ENCODE measurements at places on chromosomes 16 and 17.
A peak's percentile ranks its signal among the peaks of the same experiment; 100 is the strongest.

- DNase-seq, result no peak
These were observed 210.4 kb downstream of the CA10 start for GRCh38 chr17:51948128-51948527.

DNA sequence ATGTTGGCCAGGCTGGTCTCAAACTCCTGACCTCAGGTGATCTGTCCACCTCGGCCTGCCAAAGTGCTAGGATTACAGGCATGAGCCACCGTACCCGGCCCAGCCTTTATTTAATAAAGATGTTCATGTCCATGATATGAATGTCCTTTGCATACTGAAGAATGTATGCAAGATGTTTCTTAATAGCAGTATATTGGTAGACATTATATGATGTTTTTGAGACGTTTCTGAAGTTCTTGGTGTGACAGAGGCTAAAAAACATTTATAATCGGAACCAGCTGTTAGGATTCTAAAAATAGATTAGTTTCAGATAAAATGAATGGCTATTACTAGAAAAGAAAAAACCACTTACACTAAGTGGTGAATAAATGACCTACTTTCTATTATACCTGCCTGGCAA, 11.8 kb downstream of the PDZD9 start:
- DNase-seq, result no peak

DNA sequence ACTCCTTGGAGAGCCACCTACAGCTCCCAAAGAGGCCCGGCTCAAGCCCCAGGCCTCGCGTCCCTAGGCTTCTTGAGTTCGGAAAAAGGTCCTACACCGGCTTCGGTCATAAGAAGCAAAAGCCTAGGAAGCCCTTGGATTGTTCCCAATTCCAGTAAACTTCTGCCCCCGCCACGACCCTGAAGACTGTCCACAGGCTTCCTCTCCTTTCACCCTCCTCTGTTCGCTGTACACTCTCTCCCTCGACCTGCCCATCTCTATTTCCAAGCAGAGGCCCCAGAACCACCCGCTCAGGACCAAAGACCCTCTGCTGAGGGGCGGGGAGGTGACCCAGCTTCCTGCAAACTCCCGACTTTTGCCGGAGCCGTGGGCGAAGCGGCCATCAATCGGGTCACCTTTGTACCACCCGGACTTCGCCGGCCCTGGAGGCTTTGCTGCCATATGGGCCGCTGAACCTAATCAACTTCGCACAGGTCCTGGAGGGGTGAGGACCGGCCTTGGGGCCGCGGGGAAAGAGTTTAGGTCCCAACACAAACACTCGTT, 2.7 kb downstream of the HOXB2 start:
- peak; percentile 37 for DNase-seq

DNA sequence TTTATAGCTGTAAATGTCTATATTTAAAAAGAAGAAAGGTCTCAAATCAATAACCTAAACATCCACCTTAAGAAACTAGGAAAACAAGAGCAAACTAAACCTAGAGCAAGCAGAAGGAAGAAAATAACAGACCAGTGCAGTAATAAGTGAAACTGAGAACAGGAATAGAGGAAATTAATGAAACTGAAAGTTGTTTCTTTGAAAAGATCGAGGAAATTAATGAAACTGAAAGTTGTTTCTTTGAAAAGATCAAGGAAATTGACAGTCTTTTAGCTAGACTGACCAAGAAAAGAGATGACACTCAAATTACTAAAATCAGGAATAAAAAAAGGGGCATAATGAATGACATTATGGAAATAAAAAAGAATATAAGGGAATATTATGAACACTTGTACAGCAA, 46.4 kb downstream of the SLFN5 start:
- DNase-seq, result no peak

DNA sequence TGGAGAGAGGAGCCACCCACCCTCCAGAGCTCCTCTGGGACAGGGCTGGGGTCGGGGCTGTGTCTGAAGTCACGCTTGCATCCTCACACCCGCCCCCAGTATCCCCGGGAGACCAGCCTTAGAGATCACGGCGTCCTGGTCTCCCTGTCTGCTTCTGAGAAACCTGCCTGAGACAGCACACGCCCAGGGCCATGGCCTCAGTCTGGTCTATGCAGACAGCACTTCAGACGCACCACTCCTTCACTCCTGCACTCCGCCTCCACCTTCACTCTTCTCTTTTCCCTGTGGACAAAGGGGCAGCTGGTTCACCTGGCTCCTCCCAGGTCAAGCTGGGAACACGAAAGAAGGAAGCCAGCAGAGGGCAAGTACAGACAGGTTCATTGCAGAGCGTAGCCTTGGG, 248.0 kb upstream of the GSE1 start:
- no peak for DNase-seq

- DNase-seq, result no peak
These were observed 1.4 kb upstream of the RHOT2 start for GRCh38 chr16:666572-666971.

DNA sequence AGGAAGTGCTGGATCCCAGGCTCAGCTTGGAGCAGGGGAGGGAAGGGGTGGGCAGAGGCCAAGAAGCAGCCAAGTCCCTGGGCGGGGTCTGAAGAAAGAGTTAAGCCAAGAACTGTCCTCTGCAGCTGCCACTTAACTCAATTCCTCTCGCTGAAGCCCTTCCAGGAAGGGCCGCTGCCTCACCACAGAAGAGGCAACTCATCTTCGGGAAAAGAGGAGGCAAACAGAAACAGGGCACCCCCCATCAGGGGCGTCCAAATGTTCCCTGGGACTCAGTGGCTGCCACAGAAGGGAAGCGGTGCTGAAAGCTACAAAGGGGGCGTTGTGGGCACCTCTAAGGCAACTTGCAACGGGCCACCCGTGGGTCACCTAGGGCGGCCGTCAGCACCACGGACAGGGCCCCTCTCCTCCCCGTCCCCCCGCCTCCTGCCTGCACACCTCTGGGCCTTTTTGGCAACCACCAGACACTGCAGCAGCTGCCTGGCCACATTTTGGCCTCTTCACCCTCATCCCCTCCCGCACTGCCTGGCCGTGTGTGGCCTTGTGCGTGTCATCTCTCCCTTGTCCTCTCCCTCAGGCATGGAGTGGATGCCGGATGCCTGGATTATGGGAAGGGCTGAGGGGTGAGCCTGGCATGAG, 2.5 kb downstream of the TLCD3B start:
- DNase-seq, result no peak

GRCh38 chr16:179211-180092, 807 bp upstream of the HBQ1 start:
- no peak for DNase-seq

DNA sequence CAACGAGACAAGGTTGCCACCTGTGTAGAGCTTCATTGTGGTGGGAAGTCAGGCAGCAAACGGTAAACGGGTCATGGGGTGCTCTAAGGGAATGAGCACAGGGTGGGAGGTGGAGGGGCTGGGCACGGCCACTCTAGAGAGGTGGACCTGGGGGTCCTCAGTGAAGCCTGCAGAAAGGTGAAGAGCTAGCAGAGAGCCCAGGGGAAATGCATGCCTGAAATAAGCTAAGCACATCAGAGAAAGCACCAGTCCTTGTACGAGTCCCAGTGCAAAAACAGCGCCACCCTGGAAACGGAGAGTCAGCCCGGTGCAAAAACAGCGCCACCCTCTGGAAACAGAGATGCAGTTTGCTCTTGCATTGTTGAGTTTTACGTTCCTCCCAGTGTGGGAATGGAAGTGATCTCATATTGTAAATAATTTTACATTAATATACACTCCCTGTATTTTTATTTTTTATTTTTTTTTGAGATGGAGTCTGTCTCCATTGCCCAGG, 65.0 kb downstream of the TBC1D16 start:
- DNase-seq, result peak; percentile 38

GRCh38 chr16:503150-504071, 24.1 kb upstream of the CAPN15 start:
- DNase-seq, result no peak

GRCh38 chr16:19242186-19242585, 43.3 kb upstream of the CLEC19A start:
- DNase-seq, result no peak

- DNase-seq, result no peak
These were observed 41.4 kb upstream of the CIBAR2 start for GRCh38 chr16:85153656-85154091.

- peak; percentile 14 for DNase-seq
These were observed 12.4 kb downstream of the UBALD2 start for GRCh38 chr17:76277300-76278267.

- DNase-seq, result no peak
These were observed 10.2 kb downstream of the CFAP20 start for GRCh38 chr16:58118801-58119508.

- no peak for DNase-seq
These were observed 147.4 kb downstream of the SEC14L1 start for GRCh38 chr17:77288115-77288619.

- no peak for DNase-seq
These were observed 8.3 kb downstream of the FHOD1 start for GRCh38 chr16:67238806-67239470.

DNA sequence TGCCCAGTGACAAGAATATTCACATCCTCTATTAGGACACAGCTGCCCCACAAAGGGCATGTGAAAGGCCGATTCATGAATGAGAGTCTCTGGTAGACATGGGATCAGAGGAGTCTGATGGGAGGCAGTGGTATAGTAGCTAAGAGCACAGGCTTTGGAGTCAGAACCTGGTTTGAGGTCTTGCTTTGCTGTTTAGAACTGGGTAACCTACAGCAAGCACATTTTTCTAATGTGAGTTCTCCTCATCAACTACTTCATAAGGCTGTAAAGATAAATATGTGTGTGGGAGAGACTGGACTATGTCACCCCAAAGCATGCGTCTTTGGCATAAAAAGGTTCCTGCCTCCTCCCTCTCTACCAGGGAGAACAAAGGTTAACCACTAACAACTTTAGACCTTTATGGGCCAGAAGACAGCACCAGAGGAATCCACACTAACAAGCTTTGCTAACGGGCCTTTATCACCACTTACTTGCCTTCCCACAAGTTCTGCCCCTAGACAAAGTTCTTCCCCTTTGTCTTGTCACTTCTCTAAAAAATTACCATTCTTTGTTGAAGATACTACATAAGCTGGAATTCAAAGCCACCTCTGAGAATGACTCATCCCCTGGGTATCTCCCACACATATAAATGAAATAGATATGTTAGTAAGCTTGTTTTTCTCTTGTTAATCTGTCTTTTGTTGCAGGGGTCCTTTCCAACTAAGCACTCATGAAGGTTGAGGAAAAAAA, 21.1 kb downstream of the CDR2 start:
- DNase-seq, result no peak

GRCh38 chr17:27296428-27296979, 2.6 kb downstream of the WSB1 start:
- no peak for DNase-seq

GRCh38 chr16:57994778-57995177, 5.7 kb downstream of the ZNF319 start:
- peak; percentile 26 for DNase-seq

DNA sequence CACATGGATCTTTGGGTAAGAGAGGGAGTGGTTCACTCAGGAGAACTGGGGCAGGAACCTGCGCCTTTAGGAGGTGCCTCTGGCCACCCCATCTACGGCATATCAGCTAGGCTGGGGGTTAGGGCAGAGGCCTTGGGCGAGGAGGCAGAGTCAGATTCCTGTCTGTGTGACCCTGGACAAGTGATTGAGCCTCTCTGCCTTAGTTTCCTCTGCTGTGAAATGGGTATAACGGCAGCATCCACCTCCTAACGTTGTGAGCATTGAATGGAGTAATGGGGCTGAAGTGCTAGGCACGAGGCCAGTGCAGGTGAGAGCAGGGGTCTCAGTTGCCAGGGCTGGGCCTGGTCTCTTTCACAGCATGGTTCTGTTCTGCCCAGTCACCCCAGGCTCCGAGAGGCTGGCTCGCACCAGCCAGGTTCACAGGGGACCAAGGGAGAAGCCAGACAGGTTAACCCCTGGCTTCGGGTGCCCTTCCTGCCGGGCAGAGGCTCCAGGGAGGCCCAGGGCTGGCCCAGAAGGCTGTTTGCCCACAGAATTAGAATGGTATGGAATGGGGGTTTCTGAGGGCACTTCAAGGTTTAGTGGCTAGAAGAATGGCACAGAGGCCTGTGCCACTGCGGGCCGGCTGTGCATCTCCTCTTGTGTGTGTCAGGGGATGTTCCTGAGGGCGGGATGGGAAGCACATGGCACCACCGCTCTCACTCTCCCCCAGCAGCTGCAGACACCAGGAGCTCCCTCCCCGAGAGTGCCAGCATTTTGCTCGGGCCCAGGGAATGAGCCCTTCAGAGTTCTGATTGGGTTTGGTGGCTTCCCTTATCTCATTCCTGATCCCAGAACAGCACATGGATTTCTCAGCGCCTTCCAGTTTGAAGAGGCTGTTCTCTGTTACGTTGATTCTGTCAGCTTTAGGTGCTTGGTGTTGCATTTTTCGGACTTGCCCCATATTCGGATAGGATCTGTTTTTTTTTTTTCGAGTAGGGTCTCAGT, 23.8 kb downstream of the UNC13D start:
- DNase-seq, result no peak

- DNase-seq, result no peak
These were observed 21.4 kb downstream of the GRIN2C start for GRCh38 chr17:74838274-74838673.

DNA sequence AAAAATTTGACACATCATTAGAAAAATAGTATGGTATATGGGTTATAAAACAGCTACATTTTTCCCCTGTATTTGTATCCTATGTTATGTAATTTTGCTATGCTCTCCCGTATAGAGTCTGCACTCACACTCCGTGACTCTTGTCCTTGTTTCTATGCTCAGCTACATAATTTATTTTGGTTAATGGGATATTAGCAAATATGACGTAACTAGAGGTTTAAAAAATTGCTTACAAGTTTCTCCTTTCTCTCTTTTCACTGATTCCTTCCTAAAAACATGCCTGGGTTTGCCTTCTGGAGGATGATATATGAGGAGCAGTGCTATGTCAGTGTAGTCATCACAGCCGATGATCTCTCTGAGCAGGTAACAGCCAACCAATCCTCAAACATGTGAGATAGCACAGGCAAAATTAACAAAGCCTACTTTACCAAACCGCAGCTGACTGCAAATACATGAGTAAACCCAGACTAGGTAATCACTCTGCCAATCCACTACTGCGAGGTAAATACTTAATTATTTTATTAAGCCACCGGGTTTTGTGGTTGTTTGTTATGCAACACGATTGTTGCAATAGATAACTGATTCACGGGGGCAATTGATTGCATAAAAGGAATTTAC, 126.9 kb downstream of the KIF2B start:
- no peak for DNase-seq
